G401 (cell line): ENCODE measurements at places on chromosomes 5 and 9. TPM values are rescaled to one million over a fixed set of nuclear protein-coding genes. Genes with fewer than 3 reads are reported as not detected.
A peak's percentile ranks its signal among the peaks of the same experiment; 100 is the strongest.

Gene PCDHGA7
- not detected in 2 replicates for total RNA-seq

GRCh38 chr5:127072861-127073846 is at the start of gene C5orf63:
Gene C5orf63, minus strand, starts transcription at chr5:127073502. Its CDS starts 14,507 bp downstream, at chr5:127058995.
- DNase-seq = peak; percentile 48

GRCh38 chr5:116409591-116410296 is 164.9 kb downstream of the SEMA6A start:
- peak; percentile 82 for DNase-seq

- no peak for DNase-seq
Measured at GRCh38 chr5:10642367-10642766, 78.5 kb downstream of the ANKRD33B start.

DNA sequence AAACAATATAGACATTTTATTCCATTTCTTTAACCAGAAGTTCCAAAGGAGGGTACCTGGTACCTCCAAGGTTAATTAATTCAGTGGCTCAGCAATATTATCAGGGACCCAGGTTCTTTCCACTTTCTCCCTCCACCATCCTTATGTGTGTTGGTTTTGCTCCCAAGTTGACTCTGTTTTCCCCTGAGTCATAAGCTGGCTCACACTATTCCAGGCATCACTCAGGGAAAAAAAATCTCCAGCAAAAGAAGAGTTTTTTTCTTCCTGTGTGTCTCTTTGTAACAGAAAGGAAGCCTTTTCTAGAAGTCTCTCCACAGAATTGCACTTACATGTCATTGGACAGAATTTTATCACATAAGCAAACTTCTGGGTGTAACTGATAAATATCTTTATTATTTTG is 31.2 kb upstream of the GALNT10 start:
- no peak for DNase-seq

DNA sequence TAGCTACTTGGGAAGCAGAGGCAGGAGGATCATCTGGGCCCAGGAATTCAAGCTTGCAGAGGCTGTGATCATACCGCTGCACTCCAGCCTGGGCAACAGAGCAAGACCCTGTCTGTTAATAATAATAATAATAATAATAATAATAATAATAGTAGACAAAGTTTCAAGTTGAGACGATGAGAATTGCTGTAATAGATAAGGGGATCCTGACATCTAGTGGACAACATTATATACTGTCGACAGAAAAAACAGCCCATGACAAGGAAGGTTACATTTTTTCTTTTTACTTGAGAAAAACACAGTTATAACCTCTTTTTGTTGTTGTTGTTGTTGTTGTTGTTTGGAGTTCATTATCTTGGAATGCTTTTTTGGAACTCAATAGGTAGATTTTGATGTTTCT is 35.3 kb downstream of the NDFIP1 start:
- DNase-seq = peak; percentile 47

GRCh38 chr5:146428658-146429057 is 18.5 kb upstream of the TCERG1 start:
- DNase-seq = no peak

GRCh38 chr9:130239363-130239695 is 26.2 kb upstream of the HMCN2 start:
- DNase-seq = no peak

Gene STPG3
- not detected in 2 replicates for total RNA-seq

Gene GABRB2
- under 0.01 TPM in 1 of 2 replicates, not detected in the other for total RNA-seq

DNA sequence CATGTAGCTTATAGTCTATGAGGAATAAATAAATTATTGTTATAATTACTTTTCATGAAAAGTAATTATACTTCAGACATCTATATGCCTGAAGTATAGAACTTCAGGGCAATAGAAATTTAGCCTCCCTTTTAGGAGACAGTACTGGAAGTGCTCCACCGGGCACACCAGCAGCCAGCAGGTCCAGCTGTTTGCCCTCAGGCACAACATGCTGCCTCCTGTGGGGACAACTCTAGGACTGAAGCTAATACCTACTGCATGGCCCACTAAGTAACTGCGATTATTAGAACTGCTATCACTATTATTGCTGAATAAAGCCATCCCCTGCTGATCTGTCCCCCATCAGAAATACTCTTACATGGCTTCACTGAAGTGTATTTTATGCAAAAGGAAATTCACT is 329.6 kb downstream of the MED10 start:
- DNase-seq = no peak

GRCh38 chr9:94908011-94908563 is 181.6 kb downstream of the AOPEP start:
- no peak for DNase-seq

Gene PRR16
- total RNA-seq = 0.49 TPM in 1 of 2 replicates, not detected in the other
